ENCODE measurements at places on chromosomes 11 and 22. TPM values are rescaled to one million over a fixed set of nuclear protein-coding genes. Genes with fewer than 3 reads are reported as not detected.

CKAP5 gene
- total RNA-seq = 42.2 TPM

PARVG gene
- 224 TPM for total RNA-seq

GRCh38 chr11:108580645-108581044, 12.9 kb downstream of the EXPH5 start:
- no peaks in the 10 kb centered on the region for H3K27me3 ChIP-seq
- H3K4me3 ChIP-seq = no peak overlapping the region
- H3K36me3 ChIP-seq = peaks cover 18% of the 10 kb centered on the region
- no peak for DNase-seq
- no peaks in the 10 kb centered on the region for H3K4me1 ChIP-seq

GRCh38 chr22:41998361-41999261, at the start of gene WBP2NL:
WBP2NL (plus strand) TSS chr22:41998788; CDS start chr22:41998819, 31 bp downstream.
- peak; percentile 87 for DNase-seq
- peak within 1 kb of the TSS; percentile 96 for H3K4me3 ChIP-seq
- H3K27me3 ChIP-seq = peaks cover 3% of the 10 kb centered on the region
- H3K4me1 ChIP-seq = peaks cover 25% of the 10 kb centered on the region
- no peaks in the 10 kb centered on the region for H3K36me3 ChIP-seq
- H3K27ac ChIP-seq = peak within 1 kb of the TSS; percentile 95

DNA sequence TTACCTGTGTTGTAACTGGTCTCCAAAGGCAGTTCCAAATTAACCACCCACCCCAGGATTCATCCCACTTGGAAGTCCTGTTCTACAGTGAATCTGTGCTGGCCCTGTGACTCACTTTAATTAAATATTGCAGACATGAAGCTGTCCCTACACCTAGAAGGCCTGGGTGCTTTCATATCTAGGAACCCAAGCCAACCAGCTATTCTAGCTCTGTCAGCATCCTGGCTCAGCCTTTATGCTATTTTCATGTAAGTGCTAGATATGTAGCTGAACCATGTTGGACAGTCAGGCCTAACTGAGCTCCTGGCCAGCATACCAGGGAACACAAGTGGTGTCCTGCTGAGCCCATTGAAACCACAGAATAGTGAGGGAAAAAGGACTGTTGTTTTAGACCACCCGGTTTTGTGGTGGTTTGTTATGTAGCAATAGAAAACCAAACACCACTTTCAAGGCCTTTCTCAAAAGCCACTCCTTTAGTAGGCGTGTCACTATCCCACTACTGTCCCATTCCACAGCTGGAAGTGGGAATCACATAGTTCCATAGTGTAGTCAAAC, 30.3 kb downstream of the CNTF start:
- DNase-seq = no peak
- no peak overlapping the region for H3K4me3 ChIP-seq
- H3K27me3 ChIP-seq = no peaks in the 10 kb centered on the region
- no peaks in the 10 kb centered on the region for H3K36me3 ChIP-seq
- no peak overlapping the region for H3K27ac ChIP-seq

GRCh38 chr11:69008737-69009440, 4.2 kb downstream of the MRGPRF start:
- H3K36me3 ChIP-seq = no peaks in the 10 kb centered on the region
- H3K27me3 ChIP-seq = peaks cover 8% of the 10 kb centered on the region
- peak overlapping the region; percentile 22 for H3K4me3 ChIP-seq
- DNase-seq = no peak

DNA sequence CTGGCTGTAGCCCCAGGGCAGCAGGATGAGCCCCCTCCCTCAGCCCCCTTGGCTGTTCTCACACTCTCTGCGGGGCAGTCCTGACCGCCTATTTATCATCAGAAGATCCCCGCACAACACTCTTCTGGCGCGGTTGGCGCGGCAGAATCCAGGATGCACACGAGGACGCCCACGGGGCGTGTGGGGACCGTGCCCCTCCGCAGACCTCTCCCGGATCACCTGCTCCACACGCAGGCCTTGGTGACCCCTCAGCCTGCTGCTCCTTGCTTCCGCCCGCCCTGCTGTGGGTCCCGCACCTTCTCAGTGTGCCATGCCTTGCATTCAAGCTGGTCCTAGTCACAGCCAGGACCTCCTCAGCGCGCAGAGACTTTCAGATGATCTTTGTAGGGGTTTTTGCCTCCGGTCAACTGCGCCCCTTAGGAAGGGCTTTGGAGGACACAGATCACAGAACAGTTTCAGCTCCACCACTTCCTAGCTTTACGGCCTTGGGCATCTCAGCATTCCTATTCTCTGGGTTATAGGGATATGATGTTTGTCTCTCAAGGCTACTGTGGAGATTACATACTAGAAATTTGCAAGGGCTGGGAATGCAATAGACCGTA, 841 bp upstream of the TUB start:
- peak overlapping the region; percentile 67 for H3K4me3 ChIP-seq
- H3K27ac ChIP-seq = no peak overlapping the region
- no peak for DNase-seq
- peaks cover 46% of the 10 kb centered on the region for H3K27me3 ChIP-seq

DNA sequence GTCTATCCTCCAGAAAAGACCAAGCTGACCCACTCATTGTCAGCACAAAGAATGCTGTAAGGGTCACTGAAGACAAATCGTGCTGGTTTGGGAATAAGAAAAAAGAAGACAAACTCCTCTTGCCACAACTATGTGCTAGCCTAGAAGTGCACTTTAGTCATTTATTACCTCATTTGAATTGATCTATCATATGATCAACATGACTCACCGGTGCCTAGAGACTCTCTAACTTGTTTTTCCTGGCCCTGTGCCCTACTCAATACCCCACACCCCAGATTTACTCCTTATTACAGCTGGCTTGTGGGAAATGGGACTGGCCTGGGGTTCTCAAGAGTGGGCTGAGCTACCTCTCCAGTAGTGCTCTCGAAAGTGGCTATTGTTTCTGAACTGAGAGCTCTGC, 35.9 kb upstream of the HORMAD2 start:
- no peak overlapping the region for H3K27ac ChIP-seq
- H3K4me3 ChIP-seq = no peak overlapping the region
- H3K27me3 ChIP-seq = peaks cover 4% of the 10 kb centered on the region
- H3K36me3 ChIP-seq = no peaks in the 10 kb centered on the region

DNA sequence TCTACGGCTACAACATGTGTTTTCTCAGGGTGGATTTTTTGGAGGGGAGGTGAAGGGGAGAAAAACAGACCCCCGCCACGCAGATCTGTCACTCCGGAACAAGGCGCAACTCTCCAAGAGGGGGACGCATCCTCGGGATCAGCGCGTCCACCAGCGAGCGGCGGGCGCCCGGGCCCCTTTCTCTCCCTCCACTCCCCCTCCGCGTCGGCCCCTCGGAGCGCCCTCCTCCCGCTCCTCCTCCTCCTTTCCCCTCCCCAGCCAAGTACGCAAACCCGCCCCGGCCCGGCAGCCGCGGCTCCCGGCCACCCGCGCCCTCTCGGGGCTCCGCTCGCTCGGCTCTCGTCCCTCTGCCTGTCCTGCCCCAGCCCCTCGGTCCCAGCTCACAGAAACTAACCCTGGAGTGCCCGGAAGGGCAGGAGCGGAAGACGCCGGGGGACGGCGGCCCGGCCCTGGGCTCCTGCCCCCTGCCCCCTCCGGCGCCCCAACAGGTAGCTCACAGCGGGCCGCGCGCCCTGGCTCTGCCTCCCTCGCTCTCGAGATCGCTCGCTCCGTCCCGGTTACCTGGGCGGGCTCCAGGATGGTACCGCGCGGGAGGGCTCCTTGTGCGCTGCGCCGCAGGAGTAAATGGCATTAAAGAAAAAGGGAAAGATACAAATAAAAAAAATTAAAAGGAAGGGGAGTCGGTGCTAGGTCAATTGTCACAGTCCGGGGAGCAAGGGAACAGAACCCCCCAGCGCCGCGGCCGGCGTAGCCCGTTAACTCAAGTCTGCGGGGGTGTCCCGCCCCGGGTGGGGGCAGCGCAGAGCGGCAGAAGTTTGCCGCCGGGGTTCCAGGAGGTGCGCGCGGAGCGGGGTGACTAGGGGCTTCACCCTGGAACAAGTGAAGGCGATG, 131.4 kb upstream of the C11orf58 start:
- peaks cover 29% of the 10 kb centered on the region for H3K27me3 ChIP-seq
- H3K4me1 ChIP-seq = peaks cover 35% of the 10 kb centered on the region
- peak overlapping the region; percentile 52 for H3K27ac ChIP-seq
- no peaks in the 10 kb centered on the region for H3K36me3 ChIP-seq

GRCh38 chr11:95699631-95700470, 89.7 kb downstream of the FAM76B start:
- H3K27me3 ChIP-seq = no peaks in the 10 kb centered on the region
- H3K36me3 ChIP-seq = no peaks in the 10 kb centered on the region
- DNase-seq = no peak
- peaks cover 52% of the 10 kb centered on the region for H3K4me1 ChIP-seq
